ENCODE measurements at places on chromosomes 7 and 10. TPM values are rescaled to one million over a fixed set of nuclear protein-coding genes. Genes with fewer than 3 reads are reported as not detected.
A peak's percentile ranks its signal among the peaks of the same experiment; 100 is the strongest.

DNA sequence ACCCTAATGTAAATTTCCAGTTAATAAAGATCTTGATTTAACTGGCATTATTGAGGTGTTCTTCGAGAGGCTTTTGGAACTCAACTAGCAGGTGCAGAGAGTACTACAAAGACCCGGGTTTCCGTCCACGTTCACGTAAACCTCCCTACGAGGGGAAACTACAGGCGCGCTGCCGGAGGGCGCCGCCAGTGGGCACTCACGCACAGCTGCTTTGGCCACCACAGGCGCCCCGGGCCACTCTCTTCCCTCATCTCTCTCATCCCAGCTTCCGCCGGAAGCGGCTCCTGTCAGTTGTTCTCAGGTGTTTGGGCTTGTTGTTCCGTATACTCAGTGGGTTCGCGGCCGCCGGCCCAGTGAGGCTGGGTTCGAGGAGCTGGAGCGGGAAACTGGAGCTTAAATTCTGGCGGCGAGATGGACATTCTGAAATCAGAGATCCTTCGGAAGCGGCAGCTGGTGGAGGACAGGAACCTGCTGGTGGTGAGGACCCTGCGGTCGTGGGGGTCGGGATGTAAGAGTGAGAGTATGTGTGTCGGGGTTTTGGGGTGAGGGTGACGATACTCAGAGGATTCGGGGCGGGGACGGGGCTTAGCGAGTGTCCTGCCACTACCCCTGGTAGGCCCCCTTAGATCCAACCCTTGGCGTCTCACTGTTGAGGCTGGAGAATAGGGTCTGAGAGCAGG, at the start of gene PRPF18:
Gene PRPF18 (plus strand): TSS at position 290 of the 680 bp plus-strand sequence. CDS start 122 bp downstream, at position 412.
- DNase-seq, result peak; percentile 94

GRCh38 chr7:116953906-116954838, 871 bp downstream of the ST7 start:
- DNase-seq, result peak; percentile 15

GRCh38 chr7:129824291-129825208, 128.2 kb downstream of the UBE2H start:
- peak; percentile 42 for DNase-seq

- DNase-seq, result no peak
Observed at GRCh38 chr10:127091354-127091753, 105.0 kb downstream of the INSYN2A start.

- no peak for DNase-seq
Observed at GRCh38 chr7:51312951-51313737, 3.5 kb downstream of the COBL start.

DNA sequence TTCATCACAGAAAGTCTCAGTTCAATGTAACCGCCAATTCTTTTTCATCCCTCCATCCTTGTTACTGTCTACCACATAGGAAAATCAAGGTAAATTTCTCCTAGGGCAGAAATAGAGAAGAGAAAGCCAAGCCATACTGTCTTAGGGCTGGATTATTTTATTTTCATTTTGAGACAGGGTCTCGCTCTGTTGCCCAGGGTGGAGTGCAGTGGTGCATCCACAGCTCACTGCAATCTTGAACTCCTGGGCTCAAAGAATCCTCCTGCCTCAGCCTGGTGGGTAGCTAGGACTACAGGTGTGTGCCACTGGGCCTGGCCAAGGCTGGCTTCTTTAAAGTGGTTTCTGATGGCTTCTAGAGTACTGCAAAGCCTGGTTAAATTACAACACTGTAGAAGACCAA, 181.7 kb downstream of the SRPK2 start:
- no peak for DNase-seq

DNA sequence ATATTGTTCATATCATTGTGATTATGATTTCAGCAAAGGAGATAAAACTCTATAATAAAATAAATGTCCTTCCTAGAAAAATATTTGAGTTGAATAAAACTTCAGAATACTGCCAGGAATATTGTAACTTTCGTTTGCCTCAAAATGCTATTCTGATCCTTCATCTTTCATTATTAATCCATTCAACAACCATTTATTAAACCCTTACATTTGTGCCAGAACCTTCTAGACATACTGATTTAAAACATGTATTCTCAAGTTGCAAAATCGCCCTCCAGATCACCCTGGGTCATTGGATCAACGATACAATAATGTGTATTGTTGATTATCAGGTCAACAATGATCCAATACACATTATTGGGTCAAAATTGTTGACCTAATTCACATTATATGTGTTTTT, 759.8 kb downstream of the CNTNAP2 start:
- no peak for DNase-seq

- DNase-seq, result no peak
Observed at GRCh38 chr7:25311346-25311745, 83.1 kb upstream of the NPVF start.

DNA sequence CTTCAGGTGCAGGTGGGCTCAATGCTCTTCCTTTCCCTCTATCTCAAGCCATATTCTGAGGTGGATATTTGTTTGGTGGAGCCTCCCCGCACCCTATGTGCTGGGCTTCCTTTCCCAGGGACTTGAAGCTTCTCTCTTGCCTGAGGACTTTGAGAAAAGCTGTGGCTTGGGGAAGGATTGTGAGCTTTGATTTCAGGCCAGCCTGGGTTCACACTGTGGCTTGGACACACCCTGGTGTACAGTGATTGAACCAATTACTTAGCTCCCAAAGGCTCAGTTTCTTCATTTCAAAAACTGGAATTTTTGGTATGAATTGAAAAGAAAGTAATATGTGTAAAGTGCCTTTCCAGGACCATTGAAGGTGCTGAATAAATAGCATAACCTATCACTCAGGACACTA, 224.5 kb upstream of the GLI3 start:
- DNase-seq, result no peak

GRCh38 chr7:57417736-57418135, 32.2 kb upstream of the ZNF716 start:
- DNase-seq, result no peak

- DNase-seq, result no peak
Observed at GRCh38 chr7:32073533-32073932, 3.3 kb upstream of the PDE1C start.

- peak; percentile 55 for DNase-seq
Observed at GRCh38 chr7:155002411-155003091, 373 bp downstream of the PAXIP1 start.

DNA sequence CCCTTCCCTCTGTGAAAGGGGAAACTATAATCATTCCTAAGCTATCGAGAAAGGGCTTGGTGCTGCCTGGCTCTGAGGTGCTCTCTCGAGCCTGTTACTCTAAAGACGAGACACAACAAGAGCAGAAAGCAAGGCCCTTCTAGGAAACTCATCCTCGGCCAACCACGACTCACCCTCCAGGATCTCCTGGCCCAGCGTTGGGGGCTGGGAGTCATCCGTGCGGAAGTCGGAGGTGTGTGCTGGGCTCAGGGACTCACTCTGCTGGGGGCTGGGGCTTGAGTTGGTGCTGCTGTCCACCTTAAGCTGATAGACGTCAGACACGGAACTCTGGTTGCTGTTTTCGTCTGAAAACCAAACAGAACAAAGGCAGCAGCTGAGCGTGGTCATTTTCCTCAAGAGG, 17.6 kb upstream of the BAZ1B start:
- no peak for DNase-seq

GRCh38 chr10:97651773-97652172, 11.3 kb downstream of the PI4K2A start:
- DNase-seq, result no peak

DNA sequence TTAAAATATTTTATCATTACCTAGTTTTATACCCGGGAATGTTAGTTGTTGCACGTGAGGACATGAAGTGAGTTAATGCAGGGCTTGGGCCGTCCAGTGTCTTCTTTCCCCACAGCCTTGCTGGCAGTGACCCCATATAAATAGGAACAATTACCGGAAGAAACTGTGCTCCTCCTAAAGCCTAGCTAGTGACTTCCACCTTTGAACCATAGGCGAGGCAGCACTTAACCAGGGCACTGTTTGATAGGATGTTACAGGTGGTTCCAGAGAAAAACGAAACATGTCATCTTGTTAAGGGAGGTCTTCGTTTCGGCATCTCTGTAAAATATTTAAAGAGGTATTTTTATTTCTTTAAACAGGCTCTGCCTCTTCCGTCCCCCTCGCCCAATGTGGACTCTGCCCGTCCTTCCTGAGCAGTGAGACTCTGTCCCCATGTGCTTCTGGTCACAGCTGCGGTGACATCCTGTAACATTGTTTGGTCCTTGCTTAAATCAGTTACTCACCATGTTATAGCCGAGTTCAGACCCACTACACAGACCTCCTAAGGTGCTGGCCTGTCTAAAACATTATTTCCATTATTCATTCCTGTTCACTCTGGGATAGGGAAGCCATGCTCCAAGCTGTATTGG, 145.6 kb downstream of the MGMT start:
- no peak for DNase-seq

GRCh38 chr10:5871596-5871995, 18.1 kb downstream of the ANKRD16 start:
- no peak for DNase-seq

GRCh38 chr10:113122947-113123346, 172.9 kb downstream of the TCF7L2 start:
- no peak for DNase-seq

DNA sequence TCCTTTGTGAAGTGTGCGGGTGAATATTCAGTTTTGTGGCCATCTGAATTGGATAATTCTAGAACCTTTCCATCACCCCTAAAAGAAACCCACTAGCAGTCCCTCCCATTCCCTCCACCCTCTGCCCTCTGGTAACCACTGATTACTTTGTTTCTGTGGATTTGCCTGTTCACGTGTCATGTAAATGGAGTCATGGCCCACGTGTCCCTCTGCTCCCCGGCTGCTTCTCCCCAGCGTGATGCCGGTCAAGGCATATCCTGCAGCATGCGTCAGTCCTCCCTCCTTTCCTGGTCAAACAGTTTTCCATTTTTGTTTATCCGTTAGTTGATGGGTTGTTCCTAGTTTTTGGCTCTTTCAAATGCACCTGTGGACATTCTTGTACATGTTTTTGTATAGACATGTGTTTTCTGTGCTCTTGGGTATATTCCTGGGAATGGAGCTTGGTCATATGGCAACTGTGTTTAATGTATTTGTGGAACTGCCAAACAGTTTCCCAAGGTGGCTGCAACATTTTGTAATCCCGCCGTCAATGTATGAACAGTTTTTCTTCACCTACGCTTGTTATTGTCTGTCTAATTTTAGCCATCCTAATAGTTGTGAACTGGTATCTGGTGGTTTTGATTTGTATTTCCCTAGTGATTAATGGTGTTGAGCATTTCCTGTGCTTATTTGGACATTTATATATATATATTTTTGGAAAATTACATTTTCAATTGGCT, 22.4 kb downstream of the PPP2R2D start:
- no peak for DNase-seq

Gene NAT16
- not detected for total RNA-seq

Gene C1QL3
- not detected for total RNA-seq

Gene DNAJC12
- total RNA-seq, result 18.9 TPM

Gene HOXA4
- 2.0 TPM for total RNA-seq

Gene UCMA
- not detected for total RNA-seq

Gene TUBB8
- not detected for total RNA-seq

Gene VAX1
- not detected for total RNA-seq

Gene MYH16
- not detected for total RNA-seq

Gene ARHGEF5
- total RNA-seq, result not detected
